Right lobe of liver (tissue), 6 donors: ENCODE measurements at places on chromosomes 2 and 18. TPM values are rescaled to one million over a fixed set of nuclear protein-coding genes. Genes with fewer than 3 reads are reported as not detected.
A peak's percentile ranks its signal among the peaks of the same experiment; 100 is the strongest.

- DNase-seq: no peak
Observed at GRCh38 chr2:43111788-43112554, 114.4 kb downstream of the ZFP36L2 start.

DNA sequence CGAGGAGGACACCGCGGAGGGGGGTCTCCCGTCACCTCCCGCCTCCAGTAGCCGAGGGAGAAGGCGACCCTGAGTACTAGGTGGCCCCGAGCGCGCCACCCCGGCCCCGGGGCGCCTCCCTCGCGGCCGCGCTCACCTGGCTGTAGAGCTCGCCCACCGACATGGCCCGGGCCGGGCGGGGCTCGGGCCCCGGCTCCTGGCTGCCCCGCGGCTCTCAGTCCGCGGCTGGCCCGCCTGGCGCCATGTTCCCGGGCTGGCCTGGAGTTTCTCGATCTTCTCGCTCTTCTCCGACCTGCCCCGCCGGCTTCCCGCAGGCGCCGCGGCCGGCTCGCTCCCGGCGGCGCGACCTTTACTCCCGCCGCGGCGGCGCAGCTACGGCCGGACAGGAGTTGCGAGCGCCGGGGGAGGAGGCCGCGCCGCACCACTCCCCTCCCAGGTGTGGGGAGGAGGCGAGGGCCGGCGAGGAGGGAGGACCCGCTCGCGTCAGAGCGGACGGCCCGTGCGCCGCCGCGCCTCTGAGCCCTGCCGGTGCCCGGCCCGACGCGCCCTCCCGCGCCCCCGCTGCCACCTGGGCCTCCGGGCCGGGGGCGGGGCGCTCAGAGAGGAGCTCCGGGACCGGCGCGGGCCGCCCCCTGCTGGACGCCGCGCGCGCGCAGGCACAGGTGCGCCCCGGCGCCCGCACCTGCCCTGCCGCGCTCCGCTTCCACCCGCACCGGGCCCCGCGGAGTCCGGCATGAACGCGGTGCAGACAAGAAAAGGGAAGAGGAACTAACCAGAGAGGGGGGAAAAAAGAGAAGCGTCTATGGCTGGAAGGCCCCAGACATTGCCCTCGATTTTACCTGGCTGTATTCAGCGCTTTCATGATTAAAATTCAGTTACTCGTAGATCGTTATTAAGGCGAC, at the start of gene MYO5B:
TSS of gene MYO5B (minus strand) at position 517 of the 902 bp plus-strand sequence. CDS start at position 163, 354 bp downstream.
- peak; percentile 90 for DNase-seq

DNER gene
- not detected for total RNA-seq

GRCh38 chr2:44952806-44953498, 11.4 kb downstream of the SIX3 start:
- no peak for DNase-seq

GRCh38 chr2:35973132-35973736, 382.3 kb upstream of the CRIM1 start:
- DNase-seq: no peak
